ENCODE measurements at places on chromosomes 7 and 10.

DNA sequence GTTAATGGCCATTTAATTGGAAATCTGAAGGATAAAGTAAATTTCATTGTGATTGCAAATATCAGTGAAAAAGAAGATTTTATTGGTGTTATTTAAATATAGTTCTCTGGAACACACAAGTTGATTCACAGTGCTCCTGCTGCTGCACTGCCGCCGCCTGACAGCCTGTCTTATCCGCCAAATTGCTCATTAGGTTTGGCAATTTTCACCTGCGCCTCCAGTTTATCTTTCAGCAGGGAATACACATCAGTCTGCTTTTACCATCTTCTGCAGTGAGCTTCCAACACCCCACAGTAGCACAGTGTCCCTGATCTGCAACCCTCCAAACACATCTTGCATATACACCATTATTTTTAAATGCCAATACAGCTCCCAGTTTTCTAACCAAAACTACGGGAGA, 308.3 kb downstream of the PARD3 start:
- no peak for DNase-seq

GRCh38 chr7:127504715-127505114, 80.7 kb downstream of the GCC1 start:
- no peak for DNase-seq

- DNase-seq: no peak
Observed at GRCh38 chr7:79300573-79300972, 152.9 kb downstream of the MAGI2 start.

- DNase-seq: no peak
Observed at GRCh38 chr7:108261560-108262255, 131.5 kb upstream of the LAMB4 start.

DNA sequence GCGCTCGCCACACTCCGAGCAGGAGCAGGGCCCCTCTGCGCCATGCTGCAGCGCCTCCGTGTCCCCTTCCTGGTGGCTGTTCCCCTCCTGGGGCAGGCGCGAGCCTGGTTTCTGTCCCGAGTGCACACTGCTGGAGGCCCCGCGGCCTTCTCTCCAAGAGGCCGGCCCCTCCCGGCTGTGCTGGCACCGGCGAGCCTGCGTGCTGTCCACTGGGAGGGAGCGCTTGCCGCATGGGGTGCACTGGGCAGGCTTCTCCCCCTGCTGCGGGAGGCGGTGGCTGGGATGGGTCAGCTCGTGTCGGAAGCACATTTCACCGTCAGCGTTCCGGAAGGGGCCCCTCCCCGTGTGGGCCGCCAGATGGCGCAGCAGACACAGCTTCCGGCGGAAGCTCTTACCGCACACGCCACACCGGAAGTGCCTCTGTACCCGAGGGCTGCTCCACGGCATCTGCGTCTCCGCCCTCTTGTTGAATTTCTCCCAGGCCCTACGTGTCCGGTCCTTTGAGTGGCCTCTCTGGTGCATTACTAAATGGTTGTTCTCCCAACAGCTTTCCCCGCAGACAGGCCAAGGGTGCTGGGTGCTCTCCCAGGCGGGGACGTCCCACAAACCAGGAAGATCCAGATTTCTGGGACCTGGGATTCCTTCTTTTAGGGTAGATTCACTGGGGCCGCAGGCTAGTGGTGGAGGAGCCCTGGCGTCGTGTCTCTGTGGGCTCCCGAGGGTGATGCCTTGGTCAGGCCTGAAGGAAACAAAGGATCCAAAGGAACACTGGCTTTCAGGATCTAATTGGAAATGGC, 18.7 kb downstream of the ZNF786 start:
- no peak for DNase-seq

DNA sequence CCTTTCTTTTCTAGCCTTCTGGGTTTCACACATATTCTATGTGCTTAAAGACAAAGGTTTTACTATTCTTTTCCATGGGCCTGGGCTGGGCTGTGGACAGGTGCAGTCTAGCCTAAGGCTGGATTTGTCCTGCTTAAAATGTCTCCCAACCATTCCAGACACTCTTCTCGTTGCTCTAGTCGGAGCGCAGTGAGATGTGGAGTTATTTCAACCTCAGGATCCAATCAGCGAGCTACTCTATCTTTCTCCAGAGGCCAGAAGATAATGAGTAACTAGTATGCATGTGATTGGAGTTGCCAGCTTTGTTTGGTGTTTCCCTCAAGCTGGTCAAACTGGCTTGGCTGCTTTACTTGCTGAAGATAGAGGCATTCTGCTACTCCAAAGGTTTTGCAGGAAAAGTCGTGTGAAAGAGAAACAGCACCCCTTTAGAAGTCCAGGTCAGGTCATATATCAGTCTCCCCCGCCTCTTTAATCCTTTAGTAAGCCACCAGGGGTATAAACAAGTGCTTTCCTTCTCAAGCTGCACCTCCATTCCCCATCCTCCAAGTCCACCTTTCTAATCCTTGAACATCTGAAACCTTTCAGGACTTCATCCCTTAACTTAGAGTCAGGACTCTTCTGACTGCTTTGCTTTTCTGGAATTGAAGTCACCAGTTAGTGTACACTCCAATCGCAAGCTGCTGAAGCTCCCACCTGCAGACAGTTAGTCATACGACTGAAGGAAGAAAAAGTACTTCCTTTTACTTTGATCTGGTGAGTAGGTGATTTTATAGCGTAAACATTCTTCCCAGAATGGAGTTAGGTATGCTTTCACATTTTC, 78.8 kb downstream of the DNMBP start:
- no peak for DNase-seq

GRCh38 chr10:5658871-5659618, 7.3 kb downstream of the ASB13 start:
- DNase-seq: no peak

All from stimulated activated CD8-positive, alpha-beta memory T cell treated with anti-CD3 and anti-CD28 coated beads, Interleukin-7, amount 100 ng/mL, for 48 hours (primary cell).